Right lung (tissue), 10 donors: ENCODE measurements at places on chromosomes 12 and 14. TPM values are rescaled to one million over a fixed set of nuclear protein-coding genes. Genes with fewer than 3 reads are reported as not detected.

- DNase-seq: no peak
These were observed 31.3 kb downstream of the PRKD1 start for GRCh38 chr14:29896354-29896821.

- no peak for DNase-seq
These were observed 5.8 kb downstream of the MAX start for GRCh38 chr14:65096323-65097089.

GRCh38 chr12:109651596-109651995, 62.0 kb upstream of the FAM222A start:
- no peak for DNase-seq

DNA sequence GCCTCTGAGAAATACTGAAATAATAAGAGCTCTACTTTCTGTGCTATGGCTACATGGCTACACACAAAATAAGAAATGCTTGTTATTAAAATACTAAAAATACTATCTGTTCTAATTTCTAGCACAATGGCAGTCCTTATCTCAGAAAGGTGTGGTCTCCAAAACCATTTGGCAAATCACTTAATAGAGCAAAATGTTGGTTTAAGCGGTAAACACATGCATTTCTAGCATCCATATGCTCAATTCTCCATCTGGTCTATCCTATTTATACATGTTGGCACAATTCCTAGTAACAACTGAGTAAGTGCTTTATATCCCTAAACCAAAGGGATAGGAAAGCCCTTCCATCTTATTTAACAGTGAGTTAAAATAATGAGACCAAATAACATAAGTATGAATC, 107.0 kb downstream of the PAPLN start:
- no peak for DNase-seq

- DNase-seq: no peak
These were observed 136.1 kb upstream of the WSCD2 start for GRCh38 chr12:107992870-107993451.

DNA sequence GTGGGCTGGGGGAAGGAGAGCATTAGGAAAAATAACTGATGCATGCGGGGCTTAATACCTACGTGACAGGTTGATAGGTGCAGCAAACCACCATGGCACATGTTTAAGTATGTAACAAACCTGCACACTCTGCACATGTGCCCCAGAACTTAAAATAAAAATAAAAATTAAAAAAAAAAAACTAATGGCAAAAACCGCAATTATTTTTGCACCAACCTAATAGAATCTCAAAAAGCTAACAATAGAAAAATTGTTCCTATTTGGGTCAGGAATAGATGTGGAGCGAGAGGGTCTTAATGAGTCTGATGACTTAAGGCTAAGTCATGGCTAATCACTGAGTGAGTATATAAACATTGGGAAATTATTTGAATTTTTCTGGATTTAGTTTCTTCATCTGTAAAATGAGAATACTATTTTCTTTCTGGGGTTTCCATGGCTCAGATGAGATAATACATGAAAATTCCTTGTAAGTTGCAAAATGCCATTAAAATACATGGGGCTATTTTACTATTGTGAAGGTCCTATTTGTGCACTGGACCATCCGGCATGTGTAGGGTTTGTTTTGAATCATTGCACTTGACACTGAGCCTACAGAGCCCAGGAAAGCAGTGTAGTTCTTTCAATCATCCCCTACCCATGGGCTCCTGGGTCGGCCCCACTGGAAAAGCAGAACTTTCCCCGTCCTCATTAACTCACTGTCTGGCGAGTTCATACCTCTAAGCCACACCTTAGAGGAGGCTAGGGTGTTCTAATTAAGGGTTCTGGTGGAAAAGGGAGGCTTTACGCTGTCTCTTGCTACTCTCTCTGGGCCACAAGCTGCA, 164.1 kb upstream of the NTF3 start:
- DNase-seq: no peak

DNA sequence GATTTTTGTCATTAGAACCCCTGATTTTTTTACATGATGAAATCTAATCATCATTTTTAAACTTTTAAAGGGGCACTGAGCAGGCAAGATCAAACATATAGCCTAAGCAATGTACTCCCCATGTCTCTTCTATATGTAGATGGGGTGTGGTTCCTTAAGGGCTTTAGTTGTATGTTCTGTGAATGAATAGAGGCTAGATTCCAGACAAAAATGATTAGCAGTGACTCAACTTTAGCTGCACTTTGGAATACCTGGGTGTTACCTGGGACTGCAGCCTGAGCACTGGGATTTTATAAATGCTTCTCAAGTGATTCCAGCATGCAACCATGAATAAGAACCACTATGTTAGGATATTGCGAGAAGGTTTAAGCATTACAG, 256.7 kb upstream of the PLEKHG7 start:
- no peak for DNase-seq

DNA sequence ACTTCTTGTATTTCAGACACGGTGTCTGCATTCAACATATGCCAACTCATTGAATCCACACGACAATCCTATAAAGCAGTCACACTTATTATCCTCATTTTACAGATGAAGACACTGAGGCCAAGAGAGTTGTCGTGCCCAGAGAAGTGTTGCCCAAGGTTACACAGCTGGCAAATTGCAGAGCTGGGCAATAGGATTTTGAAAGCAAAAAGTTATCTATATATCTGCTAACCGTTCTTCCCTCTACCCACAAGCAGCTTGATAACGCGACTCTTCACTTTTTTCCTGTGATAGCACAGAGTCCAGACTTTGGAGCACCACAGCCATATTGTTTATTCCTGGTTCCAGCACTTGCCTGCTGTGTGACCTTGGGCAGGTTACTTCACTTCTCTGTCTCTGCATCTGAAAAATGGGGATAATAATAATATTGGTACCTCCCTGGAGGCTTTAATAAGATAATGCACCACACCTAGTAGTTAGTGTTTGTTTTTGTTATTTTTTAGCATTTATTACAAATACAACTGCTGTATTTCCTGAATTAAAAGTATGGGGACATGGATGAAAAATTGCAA, 82.2 kb downstream of the CHST11 start:
- DNase-seq: no peak

- no peak for DNase-seq
These were observed 48.1 kb upstream of the ATXN7L3B start for GRCh38 chr12:74489543-74489942.

GRCh38 chr12:69684466-69684865, 14.6 kb downstream of the BEST3 start:
- DNase-seq: no peak

DNA sequence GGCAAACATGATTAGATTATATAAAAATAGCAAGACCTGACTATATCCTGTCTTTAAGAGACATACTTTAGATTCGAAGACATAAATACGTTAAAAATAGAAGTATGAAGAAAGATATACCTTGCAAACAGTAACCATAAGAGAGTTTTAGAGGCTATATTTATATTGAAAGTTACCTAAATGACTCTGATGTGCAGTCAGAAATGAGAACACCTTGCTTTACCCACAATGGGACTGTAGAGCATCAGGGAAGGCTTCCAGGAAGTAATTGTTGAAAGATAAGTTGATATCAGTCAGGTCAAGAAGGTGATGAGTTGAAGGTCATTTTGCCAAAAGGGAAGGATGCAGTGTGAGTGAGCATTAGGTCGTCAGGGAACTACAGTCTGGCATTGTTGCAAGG, 110.2 kb downstream of the NEDD1 start:
- DNase-seq: no peak

DNA sequence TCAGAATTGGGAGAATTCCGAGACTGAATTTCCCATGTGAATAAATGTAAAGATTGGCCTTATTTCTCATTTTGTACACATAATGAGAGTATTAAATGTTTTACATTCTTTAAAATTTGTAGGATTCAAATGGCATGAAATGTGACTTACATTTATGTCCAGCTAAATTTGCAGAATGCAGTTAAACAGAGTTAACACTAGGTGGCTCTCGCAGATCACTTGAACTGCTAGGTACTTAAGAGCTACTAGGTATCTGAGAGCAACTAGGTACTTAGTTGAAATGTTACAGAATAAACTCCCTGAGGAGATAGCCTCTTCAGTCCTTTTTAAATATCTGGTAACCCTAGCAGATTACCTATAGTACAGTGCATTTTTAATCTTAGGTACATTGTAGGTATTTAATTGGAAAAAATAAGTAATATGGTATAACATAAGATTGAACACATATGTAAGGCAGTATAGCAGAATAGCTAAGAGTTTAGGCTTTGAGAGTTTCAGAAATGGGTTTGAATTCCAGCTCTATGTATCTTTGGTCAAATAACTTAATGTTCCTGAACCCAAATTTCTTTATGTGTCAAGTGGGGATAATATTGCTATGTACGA, 73.8 kb downstream of the KIAA0586 start:
- DNase-seq: peak; percentile 31

DNA sequence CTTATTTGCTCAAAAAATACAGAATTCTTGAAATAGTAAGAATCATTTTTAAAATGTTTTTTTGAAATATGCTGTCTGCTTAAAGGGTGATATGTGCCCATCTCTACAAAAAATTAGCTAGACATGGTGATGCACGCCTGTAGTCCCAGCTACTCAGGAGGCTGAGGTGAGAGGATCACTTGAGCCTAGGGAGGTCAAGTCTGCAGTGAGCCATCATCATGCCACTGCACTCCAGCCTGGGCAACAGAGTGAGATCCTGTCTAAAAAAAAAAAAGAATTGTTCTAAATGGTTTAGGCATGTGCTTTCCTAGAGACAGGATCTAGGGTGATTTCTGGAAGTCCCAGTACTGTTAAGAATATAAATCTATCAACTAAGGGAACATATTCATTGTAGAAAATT, 75.6 kb upstream of the HECTD1 start:
- no peak for DNase-seq

DNA sequence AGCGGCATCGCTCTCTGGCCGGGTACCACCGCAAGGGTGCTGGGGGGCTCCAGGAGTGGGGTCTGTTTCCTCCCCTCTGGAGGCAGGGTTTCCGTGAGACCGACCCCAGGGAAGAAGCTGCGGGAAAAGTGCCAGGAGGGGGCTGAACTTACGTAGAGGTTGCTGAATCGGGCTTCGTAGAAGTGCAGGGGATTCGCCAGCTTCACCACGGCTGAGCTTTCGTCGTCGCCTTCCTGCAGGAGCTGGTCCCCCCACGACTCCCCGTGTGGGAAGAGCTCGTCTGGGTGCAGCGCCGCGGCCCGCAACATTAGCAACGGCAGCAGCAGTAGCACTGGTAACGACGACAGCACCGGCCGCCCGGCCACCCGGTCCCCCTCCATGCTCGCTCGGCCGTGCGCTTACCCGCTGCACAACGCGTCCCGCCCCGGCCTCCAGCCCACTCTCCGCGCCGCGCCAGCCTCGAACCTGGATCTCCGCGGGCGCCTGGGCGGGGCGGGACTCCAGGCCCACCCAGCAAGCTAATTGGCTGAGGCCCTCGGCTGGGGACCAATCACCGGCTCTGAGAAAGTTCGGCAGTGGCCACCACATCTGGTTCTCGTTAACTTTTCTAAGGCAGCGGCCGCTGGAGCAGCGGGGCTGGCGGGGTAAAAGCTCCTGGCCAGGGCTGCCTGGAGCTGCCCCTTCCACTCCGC, at the start of gene NID2:
Gene NID2, minus strand, starts transcription at position 445 of the 692 bp plus-strand sequence. Its CDS starts 65 bp downstream, at position 380.
- peak; percentile 89 for DNase-seq

DNA sequence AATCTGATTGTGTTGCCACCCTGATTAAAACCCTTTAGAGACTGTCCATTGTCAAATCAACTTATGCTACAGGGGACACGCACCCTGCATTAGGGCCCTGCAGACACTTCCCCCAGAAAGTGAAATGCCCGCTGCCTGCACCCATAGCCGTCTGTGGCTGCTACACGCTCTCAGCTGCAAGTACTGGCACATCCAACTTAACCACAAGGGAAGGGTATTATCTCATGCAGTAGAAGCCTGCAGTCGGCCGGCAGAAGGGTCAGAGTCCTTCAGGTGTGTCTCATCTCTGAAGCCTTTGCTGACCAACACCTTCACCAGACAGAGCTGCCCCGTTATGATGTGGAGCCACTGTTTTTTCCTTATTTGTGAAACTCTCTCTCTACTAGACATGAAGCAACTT, 20.8 kb downstream of the CFAP251 start:
- no peak for DNase-seq

DNA sequence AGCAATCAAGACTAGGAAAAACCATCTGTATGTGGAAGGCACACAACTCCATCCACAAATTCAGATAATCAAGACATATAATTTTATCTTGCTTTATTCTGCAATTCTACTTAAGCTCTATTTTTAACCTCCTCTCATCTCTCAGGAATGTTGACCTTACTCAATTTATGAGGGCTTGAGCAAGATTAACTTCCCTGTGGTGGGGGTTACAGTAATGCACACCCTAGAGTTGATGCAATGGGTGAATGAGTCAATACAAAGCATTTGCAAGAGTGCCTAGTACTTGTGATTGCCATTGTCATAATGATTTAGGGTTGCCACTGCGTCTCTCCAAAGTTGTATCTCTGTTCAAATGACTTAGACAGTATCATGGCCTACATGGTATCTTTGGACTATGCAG, 1598.4 kb upstream of the TMEM132C start:
- no peak for DNase-seq

DNA sequence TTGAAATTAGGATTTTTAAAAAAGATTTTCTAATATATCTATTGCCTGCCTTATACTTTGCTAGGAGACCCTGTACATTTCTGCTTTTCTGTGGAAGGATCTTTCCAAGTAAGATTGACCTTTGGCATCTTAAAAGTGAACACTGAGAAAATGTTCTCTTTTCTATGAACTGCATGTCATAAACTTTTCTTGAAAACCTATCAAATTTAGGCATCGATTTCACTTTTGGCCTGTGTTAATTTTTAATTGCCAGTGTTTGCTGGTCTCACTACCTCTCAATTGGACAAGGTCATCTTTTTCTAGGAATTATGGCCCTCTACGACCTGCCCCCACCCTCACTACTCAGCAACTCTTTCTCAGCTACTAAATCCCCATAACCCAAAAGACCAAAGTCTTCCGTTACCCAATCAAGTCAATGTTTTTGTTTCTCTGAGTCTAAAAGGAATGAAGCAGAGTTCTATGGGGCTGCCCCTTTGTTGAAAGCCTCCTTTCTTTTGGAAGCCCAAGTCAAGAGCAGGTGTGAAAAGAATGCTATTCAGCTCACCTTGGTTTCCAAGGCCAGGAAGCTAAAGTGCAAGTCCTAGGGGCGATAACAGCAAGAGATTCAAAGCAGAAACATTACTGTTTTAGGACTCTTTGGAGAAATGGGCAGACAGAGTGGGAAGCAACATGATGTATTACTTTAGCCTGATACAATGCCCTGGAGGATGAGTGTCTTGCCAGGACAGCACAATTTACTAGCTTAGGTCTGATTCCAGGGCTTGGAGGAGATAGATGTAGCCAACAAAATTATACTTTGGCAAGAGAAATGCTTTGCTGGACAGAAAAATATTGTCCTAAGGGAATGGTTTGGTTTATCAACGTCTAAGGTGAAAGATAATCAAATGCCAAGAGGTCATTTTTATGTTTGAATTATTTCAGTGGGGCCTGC, 55.0 kb downstream of the IGF1 start:
- DNase-seq: no peak

CMA1 gene
- not detected for polyA plus RNA-seq

IFNG-AS1 gene
- polyA plus RNA-seq: 0.12 TPM

ACOT6 gene
- polyA plus RNA-seq: 0.18 TPM

NUBPL gene
- polyA plus RNA-seq: 17.4 TPM

ACOT4 gene
- 0.80 TPM for polyA plus RNA-seq

CDC42BPB gene
- polyA plus RNA-seq: 80.3 TPM

GNG2 gene
- polyA plus RNA-seq: 99.1 TPM

SIX1 gene
- polyA plus RNA-seq: 0.99 TPM

SPTB gene
- 2.7 TPM for polyA plus RNA-seq
